ENCODE measurements at places on chromosomes 11 and 22. TPM values are rescaled to one million over a fixed set of nuclear protein-coding genes. Genes with fewer than 3 reads are reported as not detected.

Gene MMP27
- total RNA-seq: not detected

GRCh38 chr11:68818181-68818580 lies 23.5 kb downstream of the CPT1A start:
- DNase-seq: no peak

DNA sequence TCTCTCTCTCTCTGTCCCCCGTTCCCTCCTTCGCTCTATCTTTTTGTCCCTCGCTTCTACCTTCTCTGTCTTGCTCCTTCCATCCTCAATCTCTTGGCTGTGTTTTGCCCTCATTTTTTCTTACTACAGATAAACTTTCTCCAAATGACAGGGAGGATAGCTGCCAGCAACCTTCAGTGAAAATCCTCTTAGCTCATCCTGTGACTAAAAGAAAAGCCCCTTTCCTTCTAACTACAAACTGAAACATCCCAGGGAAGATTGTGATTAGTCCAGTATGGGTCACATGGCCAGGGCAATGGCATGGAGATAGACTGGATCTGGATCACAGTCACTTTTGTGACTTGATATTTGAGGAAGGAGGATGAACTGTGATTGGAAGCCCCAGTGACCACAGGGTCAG lies 10.4 kb downstream of the SPON1 start:
- no peak for DNase-seq

Gene PPFIBP2
- total RNA-seq: 4.6 TPM

- DNase-seq: no peak
Observed at GRCh38 chr11:114228435-114229411, 67.5 kb upstream of the NNMT start.

Gene KRTAP5-1
- total RNA-seq: not detected

- DNase-seq: peak; percentile 54
Observed at GRCh38 chr22:38467904-38468442, at the start of gene KDELR3. Gene KDELR3, plus strand, starts transcription at chr22:38468096. Its CDS starts 138 bp downstream, at chr22:38468234.

DNA sequence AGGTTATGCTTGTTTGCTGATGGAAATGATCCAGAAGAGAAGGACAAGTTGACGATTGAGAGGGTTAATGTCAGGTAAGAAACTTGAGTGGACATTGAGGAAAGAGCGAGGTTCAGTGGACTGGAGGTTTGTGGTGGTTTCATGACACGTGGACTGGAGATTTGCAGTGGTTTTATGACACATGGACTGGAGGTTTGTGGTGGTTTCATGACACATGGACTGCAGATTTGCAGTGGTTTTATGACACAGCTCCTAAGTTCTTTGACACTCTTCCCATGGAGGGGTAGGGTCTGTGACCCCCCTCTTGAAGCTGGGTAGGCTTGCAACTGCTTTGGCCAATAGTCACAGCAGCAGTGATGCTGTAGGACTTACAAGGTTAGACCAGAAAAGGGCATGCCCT lies 5.4 kb upstream of the MAPK8IP2 start:
- no peak for DNase-seq

Gene ZBED5
- total RNA-seq: 70.9 TPM

DNA sequence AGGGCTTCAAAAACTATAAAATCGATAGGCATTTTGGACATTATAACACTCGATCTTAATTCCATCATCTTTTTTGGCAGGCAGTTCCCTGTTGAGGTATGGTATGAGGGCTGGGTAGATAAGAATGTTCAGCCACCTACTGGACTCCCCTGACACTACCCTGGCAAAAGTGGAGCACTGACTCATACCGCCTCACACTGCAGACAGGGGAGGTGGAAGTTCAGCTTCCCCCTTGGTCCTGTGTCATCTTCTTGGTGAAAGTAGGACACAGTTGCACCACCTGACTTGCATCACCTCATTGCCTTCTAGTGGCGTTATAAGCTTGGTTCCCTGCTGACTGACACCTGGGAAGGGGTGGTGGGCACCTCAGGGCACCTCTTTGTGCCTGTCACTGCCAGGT lies 30.4 kb downstream of the PAAF1 start:
- no peak for DNase-seq

DNA sequence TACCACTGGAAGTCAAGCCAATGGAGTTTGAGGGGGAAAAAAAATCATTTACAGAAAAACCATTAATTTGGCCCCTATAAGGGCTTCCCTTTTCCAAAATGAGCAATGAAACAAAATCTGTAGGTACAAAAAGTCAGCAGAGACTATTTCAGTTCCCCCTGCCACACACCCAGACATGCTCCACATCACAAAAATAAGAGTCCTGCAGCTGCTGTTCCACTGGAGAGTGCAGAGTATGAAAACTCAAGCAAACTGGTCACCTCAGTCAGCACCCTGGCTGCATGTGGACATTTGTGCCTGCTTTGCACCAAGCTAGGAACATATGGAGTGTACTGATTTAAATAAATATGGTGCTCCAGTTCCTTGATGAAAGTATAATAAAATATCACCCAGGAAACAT lies 15.1 kb downstream of the POU2AF1 start:
- no peak for DNase-seq

Gene CDCA5
- 46.7 TPM for total RNA-seq

DNA sequence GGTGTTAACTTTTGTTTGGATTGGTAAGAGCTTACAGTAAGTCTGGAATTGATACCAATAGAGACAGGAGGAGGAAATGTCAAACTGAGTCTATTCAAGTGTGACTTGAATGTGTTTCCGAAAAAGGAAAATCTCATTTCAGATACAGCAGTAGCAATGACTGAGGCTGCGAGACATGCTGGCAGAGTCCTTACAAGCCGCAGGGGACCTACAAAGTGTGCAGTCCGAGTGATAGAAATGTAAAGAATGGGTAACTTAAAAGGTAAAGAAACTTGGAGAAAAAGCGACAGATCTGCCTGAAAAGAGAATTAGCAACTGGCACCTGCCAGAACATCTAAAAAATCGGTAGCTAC lies 444 bp downstream of the CWF19L2 start:
- DNase-seq: peak; percentile 54

GRCh38 chr11:133175103-133175502 lies 357.2 kb downstream of the OPCML start:
- DNase-seq: no peak

GRCh38 chr11:76139314-76139713 lies 67.0 kb downstream of the WNT11 start:
- no peak for DNase-seq

DNA sequence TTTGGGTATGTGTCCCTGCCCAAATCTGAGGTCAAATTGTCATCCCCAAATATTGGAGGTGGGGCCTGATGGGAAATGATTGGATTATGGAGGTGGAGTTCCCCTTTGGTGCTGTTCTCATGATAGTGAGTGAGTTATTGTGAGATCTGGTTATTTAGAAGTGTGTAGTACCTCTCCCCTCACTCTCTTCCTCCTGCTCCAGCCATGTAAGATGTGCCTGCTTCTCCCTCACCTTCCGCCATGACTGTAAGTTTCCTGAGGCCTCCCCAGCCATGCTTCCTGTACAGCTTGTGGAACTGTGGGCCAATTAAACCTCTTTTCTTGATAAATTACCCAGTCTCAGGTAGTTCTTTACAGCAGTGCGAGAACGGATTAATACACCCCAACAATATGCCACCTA lies 9.0 kb downstream of the GAB2 start:
- DNase-seq: no peak

- no peak for DNase-seq
Observed at GRCh38 chr11:130653838-130654636, 205.6 kb downstream of the ADAMTS15 start.

- peak; percentile 52 for DNase-seq
Observed at GRCh38 chr22:27629908-27630673, 171.5 kb downstream of the MN1 start.

Gene SCT
- total RNA-seq: not detected

Gene EXPH5
- 0.84 TPM for total RNA-seq

DNA sequence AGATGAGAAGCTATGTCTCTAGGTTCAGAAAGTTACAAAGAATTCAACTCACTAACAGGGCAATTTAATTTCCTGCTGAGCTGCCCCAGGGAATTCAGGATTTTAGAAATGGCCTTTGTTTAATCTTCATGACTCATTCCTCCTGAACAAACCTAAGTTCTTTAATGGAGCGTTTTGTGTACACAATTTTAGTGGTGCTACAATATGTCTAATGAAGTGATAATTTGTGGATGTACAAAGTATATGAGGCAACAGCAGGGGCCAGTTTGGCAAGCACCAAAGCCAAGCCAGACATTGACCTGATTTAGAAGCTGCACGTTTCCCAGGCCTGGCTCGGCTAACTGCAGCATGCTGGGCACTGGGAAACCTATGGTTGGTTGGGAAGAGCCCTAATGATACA lies 34.4 kb upstream of the HEPHL1 start:
- no peak for DNase-seq

Gene CLMP
- 5.7 TPM for total RNA-seq

Gene TMEM45B
- total RNA-seq: not detected

Gene C11orf86
- total RNA-seq: not detected

DNA sequence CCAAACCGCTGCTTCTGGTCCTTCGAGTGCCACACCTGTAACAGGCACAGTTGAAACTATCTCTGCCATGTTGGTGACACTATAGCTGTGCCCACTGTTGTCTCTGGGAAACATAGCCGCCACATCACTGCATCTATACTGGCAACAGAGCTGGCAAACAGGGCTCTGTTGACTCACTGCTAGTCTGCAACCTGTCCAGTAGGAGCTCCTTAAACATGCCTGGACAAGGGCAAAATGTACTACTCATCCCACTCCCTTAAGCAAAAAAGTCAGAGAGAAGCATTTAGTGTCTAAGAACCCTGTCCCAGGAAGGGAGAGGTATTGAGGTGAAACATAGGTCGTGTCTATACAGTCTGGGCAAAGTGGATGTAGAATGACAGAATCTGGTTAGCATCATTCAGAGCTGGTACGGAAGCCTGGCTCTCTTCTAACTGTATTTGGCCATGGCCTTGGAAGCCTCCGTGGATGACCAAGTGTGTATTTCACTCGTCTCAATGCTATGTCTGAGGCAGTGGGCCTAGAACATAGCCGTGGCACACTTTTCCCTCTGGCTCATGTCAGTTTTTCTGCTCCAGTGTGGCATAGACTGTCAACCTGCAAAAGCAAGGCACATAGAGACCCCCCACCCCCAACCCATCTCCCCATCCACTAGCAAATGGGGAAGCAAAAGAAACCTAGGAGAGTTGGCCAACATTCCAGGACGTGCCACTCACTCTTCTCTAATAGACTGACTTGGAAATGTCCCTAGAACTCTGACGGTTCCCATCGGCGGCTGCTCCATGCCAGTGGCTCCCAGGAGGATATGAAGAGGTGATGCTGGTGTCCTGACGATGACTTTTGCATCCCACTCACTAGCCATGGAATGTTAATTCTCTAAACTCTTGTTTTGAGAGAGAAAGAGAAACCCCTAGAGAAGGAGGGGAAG lies 21.4 kb upstream of the PISD start:
- no peak for DNase-seq

Gene KIF18A
- total RNA-seq: 84.5 TPM

- no peak for DNase-seq
Observed at GRCh38 chr22:27467711-27468110, 333.8 kb downstream of the MN1 start.

GRCh38 chr11:73173755-73174494 lies 31.8 kb upstream of the FCHSD2 start:
- DNase-seq: no peak

GRCh38 chr11:66328031-66328301 lies 8.3 kb downstream of the RIN1 start:
- no peak for DNase-seq

Gene TPH1
- 0.24 TPM for total RNA-seq

DNA sequence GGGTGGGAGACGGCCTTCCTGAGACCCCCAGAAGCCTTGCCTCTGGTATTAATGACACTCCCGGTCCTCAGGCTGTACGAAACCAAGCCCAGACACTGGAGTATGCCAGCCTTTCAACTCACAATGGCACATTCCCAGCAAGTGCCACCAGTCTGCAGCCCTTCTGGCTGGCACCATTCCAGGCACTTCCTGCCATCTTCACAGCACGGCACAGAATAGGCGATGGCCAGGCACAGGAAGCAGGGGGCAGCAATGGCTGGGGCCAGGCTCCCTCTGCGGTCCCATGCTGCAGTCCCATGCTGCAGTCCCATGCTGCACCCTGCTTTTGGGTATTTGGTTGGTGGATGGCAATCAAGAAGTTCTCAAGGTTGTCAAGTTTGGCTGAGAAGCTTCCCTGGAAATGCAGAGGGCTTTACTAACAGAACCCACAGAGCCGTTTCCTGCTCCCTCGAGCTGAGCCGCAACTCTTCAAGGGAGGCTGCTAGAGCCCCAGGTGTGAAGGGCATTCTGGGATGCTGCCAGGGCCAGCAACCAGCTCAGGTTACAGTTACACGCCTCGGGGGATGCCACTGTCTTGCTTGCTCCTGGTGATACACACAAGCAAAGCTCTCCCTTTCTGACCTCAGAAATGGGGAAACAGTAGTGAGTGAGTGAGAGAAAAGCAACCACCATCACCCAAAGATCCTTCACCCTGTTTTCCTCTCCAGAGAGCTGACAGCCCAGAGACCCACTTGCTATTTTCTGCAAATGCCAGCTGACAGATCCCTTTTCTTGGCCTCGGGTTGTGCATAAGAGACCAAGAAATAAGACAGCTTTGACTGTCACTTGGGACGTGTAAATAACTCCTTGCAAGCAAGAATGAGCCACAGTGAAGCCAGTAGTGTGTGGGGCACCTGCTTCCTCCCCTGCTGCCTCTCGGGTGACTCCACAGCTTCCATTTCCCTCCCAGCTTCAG lies 23.9 kb downstream of the LRFN4 start:
- DNase-seq: no peak

Gene PIWIL4
- 1.1 TPM for total RNA-seq

Measured in neural progenitor cell (in vitro differentiated cells).